T-helper 2 cell (primary cell): ENCODE measurements at places on chromosomes 3 and 15.

DNA sequence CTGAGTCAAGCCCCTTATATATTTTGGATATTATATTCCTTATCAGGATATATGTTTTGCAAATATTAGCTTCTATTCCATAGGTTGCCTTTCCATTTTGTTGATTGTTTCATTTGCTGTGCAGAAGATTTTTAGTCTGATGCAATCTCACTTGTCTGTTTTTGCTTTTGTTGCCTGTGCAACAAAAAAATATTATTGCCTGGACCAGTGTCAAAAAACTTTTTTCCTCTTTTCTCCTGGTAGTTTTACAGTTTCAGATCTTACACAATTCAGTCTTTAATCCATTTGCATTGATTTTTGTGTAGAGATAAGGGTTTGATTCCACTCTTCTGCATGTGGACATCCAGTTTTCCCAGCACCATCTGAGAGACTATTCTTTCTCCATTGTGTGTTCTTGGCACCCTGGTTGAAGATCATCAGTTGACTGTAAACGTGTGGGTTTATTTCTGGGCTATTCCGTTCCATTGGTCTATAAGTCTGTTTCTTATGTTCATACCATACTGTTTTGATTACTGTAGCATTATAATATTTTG is 228.9 kb upstream of the NR2E3 start:
- no peak for DNase-seq

GRCh38 chr3:50258979-50259378 is 10.0 kb upstream of the SEMA3B start:
- DNase-seq: no peak

GRCh38 chr3:69294014-69294766 is 91.7 kb downstream of the FRMD4B start:
- peak; percentile 71 for DNase-seq

DNA sequence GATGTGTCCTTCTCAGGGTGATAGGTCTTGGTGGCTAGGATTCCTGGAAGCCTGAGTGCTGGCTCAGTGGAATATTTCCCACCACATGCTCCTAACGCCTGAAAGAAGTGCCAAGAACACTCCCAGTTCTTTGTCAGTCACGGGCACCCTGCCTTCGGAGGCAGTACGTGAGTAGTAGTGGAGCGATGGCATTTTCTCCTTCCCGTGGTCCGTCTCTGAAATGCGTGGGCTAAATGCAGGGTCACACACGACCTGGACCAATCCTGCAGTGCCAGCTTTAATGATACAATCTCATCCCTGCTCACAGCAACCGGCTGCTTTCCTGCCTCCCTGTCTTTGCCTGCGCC is 14.5 kb downstream of the H1-8 start:
- no peak for DNase-seq

- no peak for DNase-seq
These were observed 35.0 kb upstream of the CFAP161 start for GRCh38 chr15:81098861-81099651.
